ENCODE measurements at places on chromosomes 1 and 21.

DNA sequence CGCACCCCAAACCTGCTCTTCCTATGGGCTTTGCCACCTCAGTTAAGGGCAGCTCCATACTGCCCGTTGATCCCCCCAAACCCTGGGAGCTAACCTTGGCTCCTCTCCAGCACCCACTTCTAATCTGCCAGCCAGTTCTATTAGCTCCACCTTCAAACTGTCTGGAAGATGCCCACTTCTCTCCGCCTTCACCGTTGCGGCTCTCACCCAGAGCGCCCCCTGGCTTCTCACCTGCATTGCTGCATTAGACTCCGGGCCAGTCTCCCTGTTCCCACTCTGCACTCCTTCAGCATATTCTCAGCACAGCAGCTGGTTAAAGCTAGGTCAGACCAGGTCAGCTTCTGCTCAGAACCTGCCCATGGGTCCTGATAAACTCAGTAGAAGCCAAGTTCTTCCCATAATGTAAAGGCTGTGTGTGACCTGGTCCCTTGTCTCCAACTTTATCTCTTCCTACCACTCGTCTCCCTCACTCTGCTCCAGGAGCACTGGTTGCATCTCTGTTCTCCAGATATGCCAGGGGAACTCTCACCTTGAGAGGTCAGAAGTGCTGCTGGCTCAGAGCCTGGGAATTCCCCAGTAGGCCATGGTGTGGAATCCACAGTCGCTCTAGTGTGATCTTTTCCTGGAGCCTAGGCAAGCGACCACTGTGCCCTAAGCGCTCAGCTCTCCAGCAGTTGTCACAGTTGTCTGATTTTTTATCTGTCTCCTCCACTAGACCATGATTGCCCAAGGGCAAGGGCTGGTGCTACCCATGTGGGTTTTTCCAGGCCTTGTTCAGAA lies 150.3 kb downstream of the HMGB4 start:
- DNase-seq = no peak

GRCh38 chr1:33021567-33022431 lies 14.9 kb downstream of the AK2 start:
- DNase-seq = no peak

GRCh38 chr1:167957710-167958109 lies 20.8 kb upstream of the MPC2 start:
- no peak for DNase-seq

- DNase-seq = no peak
Observed at GRCh38 chr1:54751426-54751825, 12.9 kb downstream of the PARS2 start.

GRCh38 chr1:37288900-37289299 lies 185.5 kb upstream of the ZC3H12A start:
- no peak for DNase-seq

DNA sequence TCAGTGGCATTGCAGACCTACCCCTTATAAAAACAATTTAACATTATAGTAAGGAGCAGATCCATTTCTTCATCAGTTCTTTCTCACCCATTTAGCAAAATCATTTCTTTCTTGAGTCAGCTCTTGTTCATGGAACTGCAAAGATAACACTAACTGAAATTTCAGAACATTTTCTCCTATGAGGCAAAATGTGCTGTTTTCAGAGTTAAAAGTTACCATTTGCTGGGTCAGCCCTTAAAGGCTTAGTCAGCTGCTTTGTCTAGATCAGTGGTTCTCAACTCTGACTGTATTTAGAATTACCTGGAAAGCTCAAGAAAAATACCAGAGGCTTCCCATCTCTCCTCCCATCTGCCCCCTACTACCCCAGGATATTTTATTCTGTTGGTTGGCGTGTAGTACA lies 12.2 kb downstream of the METTL13 start:
- DNase-seq = no peak

DNA sequence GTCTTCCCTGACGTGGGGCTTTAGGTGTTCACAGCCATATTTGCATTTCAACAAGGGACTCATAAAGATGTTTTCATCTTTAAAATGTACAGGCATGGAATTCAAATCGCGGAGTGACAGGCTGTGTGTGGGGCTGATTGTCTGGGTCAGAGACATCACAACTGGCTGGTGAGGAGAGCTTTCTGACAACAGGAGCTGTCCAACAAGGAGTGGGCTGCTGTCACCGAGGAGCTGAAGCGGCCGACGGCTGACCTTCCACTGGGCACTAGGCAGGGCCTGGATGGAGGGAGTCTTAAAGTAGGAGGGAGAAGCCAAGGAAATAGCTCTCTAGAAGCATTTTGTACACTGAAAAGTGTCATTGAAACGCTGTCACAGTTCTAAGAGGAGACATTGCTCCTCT lies 30.5 kb upstream of the SCMH1 start:
- DNase-seq = no peak

DNA sequence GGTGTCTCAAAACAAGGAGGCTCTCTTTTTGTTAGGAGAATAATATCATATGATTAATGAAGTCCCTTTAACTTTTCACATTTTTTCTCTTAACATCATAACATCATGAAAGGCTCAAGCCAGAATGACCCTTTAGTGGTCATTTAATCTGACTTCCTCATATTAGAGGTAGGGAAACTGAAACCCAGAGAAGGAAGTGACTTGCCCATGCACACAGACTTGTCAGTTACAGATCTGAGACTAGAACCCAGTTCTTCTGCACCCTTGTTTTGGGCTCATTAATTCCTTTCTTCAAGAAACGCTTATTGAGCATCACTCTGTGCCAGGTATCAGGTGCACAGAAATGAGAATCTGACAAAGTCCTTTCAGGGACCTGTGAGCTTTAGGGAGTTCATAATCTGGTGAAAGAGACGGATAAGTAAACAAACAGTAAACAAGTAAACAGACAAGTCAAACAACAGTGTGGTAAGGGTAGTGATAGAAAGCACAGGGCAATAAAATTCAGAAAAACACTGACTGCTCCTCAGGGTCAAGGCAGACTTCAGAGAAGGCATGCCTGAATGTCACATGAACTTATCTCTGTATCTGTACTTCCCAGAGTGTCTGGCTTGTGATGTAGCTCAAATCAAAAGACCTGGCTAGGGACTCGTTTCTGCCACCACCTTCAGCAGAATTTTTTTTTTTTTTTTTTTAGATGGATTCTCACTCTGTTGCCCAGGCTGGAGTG lies 38.3 kb upstream of the OSBPL9 start:
- DNase-seq = no peak

DNA sequence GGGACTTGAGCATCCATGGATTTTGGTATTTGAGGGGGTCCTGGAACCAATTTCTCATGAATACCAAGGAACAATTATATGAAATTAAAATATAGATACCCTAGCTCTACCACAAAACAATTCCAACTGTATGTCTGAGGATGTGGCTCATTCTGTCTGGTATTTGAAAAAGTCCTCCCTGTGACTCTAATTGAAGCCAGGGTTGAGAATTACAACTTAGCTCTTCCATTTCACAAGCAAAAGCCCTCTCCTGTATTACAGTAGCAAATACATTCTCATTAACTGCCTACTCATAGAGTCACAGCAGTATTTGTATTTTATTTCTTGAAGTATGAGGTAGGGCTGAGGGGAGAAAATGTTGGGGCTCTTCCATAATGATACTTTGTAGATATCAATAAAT lies 187.8 kb upstream of the OLFM3 start:
- DNase-seq = no peak

DNA sequence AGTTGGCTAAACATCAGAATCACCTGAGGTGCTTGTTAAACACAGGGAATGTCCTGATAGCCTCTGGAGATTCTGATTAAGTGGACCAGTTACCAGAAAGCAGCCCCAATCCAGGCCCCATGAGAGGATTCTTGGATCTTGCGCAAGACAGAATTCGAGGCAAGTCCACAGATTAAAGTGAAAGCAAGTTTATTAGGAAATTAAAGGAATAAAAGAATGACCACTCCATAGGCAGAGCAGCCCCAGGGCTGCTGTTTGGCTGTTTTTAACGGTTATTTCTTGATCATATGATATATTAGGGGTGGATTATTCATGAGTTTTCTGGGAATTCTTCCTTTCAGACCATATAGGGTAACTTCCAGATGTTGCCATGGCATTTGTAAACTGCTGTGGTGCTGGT lies 176.2 kb downstream of the ROR1 start:
- no peak for DNase-seq

DNA sequence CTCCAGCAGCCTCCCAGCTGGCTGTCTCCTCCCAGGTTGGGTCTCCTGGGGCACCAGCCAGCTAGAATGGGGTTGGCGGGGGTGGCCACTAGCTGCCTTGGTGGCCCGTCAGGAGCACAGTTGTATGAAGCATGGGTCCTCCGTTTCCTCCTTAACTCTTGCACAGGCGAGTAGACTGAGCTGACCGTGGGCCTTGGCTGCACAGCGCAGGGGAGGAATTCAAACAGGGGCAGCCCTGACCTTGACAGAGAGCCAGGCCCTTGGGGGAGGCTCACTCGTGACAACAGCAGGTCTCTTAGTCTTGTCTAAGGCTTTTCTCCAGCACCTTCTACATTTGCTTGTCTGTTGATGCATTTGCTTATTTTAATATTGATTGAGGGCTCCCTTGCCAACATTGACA lies 114.1 kb downstream of the PRDM2 start:
- no peak for DNase-seq

- no peak for DNase-seq
Observed at GRCh38 chr1:210600421-210601159, 271.9 kb downstream of the HHAT start.

- no peak for DNase-seq
Observed at GRCh38 chr1:51301152-51301843, 29.1 kb downstream of the TTC39A start.

- no peak for DNase-seq
Observed at GRCh38 chr21:32641710-32642698, 29.8 kb upstream of the CFAP298 start.

GRCh38 chr1:64579767-64580166 lies 109.8 kb downstream of the CACHD1 start:
- DNase-seq = no peak

DNA sequence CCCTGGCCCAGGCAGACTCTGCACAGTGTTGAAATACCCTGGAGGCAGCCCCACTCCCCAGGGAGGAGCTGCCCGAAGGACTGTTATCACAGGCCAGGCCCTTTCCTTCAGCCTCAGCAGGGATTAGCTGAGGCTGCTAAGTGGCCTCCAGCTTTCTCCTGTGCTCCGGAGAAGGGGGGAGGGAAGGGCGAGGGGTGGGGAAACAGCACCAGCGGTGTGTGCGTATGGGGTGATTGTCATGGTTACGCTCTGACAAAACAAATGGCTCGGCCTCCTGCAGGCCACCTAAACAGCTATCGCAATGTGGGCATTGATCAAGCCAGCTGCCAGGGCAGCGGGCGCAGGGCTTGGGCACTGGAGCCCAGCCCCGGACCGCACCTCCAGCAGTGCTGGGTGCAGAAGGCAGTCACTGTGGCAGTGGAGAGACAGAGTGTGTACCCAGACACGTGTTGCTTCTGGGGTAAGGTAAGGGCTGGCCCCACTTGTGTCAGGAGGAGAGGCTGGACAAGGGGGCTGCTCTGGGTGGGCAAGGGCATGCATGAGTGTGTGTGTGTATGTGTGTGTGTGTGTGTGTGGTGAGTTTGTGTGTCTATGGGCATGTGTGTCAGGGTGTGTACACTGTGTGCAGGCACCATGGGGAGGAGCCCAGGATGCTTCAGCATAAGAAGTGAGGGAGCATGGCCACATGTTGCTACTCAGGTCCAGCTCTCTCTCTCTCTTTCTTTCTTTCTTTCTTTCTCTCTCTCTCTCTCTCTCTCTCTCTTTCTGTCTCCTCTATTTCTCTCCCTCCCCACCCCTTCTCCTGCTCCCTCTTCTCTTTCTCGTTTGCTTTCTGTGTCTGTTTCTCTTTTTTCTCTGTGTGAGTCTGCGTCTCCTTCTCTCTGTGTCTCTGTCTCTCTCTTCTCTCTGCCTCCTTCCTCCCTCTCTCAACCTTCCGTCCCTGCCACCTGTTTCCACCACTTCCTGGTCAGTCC lies at the start of gene VWA5B1:
TSS of gene VWA5B1 (plus strand) at position 252 of the 974 bp plus-strand sequence. CDS start 19,727 bp downstream, outside the sequence.
- no peak for DNase-seq

DNA sequence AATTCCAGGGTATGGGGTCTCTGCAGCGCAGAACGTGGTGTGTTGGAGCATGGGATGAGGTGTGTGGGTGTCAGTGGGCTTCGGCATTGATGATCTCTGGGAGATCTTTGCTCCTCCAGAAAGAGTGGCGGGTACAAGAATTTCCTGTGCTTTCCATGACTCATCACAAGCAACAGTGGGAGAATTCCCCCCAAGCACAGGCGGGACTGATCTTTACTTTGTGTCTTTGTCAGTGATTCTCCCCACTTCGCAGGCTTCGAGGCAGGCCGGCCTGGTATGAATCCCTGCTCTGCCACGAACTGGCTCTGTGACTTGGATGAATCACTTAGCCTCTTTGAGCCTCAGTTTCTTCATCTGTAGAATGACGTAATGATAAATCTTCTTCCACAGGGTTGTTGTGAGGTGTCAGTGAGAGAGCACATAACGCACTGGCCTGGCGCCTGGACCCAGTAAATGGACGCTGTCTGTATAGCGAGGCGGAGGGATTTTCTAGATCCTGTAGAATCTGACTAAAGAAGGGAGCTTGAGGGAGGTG lies 2.0 kb downstream of the OPRD1 start:
- no peak for DNase-seq

DNA sequence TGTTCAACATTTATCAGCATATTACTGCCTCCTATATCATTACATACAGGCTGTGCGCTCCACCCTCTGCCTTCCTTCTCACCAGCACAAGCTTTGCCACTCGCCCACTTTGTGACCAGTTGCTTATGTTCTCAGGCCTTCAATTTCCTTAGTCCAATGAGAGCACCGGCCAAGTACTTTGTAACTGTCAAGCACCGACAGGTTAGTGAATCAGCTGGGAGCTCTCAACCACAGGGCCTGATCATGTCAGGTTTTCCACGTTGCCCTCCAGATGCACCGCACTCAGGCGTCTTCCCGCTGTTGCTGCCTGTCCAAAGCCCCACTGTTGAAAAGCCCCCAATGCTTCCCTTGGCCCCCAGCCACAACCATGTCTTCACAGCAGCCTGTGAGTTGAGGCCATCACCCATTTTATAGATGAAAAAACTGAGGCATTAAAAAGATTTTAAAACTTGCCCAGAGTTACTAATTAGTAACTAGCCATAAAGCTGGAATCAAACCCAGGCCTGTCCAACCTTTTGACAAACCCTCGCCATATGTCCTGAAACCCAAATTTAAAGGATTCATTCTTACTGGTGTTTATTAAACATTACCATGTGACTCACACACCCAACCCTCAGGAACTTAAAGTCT lies 3.4 kb upstream of the KCNN3 start:
- DNase-seq = no peak

DNA sequence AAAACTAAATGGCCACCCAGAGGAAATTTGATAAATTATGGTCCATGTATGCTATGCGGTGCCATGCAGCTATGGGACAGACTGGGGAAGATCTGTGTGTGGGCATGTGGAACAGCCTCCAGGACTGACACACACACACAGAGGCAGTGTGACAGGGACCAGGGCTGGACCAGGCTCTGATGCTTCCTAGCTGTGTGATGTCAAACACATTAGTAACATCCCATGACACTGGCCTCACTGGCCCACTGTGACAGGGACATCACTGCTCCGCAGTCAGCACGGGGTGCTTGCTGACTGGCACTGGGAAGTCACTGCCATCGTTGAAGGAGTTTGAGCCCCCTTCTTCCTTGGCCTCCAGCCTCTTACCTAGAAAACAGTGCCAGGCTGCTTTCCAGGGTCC lies 13.9 kb downstream of the RAP1GAP start:
- DNase-seq = no peak

GRCh38 chr1:247056071-247056470 lies 22.5 kb downstream of the ZNF670 start:
- no peak for DNase-seq

Measured in NCI-H446 (cell line).